ENCODE measurements at places on chromosomes 13 and 19. TPM values are rescaled to one million over a fixed set of nuclear protein-coding genes. Genes with fewer than 3 reads are reported as not detected.

Gene IFNL4
- not detected for total RNA-seq

Gene ZNF506
- total RNA-seq: 0.23 TPM

Gene KCNRG
- 0.42 TPM for total RNA-seq

Gene MEIOSIN
- total RNA-seq: not detected

Gene SIGLEC9
- not detected for total RNA-seq

All from A549 treated with RU486 at 1 μM for 4 hours (cell line).